ENCODE measurements at places on chromosomes 12 and 14.

DNA sequence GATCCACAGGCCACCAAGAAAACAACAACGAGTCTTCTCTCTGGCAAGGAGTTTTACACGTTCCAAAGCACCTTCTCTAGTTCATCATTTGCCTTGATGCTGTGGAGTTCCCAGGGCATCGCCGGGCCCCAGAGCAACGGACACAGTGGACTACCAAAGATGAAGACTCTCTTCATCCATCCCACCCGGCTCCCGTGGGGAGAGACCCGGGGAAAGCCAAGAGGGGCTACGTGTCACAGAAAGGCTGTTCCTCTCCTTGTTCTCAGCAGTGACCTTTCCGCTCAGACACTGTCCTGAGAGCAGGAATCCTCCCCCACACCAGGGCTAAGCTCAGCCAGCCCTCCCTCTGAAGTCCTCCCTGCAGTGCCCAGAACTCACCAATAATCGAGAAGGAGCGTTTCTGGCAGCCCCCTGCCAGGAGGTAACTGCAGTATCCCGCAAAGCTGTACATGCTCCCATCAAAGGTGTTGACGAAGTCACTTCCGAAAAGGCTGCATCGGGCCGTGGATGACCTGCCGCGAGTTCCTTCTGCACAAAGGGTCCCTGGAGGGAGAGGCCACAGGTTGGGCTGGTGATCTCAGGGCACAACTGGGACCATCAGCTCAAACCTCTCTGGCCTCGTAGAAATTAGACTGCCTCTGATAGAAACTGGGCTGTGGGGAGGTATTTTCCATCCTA, 3.5 kb downstream of the VWF start:
- DNase-seq: no peak

DNA sequence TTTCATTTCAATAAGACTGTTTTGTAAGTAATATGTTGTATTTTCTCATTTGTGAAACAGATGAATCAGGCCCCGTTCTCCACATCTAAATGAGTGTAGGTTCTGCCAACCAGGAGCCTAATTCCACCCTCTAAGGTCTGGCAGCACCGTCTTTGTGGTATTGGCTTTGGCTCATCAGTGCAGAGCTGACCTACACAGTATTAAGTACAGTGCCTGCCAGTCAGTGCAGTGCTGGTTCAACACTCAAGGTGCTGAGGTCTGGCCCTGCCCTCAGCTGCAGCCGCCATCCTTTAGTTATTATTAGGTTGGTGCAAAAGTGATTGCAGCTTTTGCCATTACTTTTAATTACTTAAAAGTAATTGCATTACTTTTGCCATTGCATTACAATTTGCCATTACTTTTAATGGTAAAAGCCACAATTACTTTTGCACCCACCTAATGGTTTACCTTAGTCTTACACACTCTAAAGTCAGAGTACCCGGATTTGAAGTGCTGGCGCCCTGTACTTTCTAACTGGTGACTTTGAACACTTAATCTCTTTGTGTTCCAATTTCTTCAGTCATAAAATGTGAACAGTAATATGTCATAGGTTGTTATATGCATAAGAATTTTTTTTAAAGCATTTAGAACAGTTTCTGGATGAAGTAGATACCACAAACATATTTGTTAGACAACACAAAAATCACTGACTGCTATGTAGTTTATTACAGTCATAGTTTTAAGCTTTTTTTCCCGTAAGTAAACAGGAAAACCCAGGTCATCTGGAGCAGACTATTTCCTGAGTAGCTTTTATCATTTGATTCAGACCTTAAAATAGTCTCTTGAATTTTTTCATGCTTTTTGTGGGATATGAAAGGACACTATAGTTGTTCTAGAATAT, 99.5 kb downstream of the SYNE2 start:
- no peak for DNase-seq

DNA sequence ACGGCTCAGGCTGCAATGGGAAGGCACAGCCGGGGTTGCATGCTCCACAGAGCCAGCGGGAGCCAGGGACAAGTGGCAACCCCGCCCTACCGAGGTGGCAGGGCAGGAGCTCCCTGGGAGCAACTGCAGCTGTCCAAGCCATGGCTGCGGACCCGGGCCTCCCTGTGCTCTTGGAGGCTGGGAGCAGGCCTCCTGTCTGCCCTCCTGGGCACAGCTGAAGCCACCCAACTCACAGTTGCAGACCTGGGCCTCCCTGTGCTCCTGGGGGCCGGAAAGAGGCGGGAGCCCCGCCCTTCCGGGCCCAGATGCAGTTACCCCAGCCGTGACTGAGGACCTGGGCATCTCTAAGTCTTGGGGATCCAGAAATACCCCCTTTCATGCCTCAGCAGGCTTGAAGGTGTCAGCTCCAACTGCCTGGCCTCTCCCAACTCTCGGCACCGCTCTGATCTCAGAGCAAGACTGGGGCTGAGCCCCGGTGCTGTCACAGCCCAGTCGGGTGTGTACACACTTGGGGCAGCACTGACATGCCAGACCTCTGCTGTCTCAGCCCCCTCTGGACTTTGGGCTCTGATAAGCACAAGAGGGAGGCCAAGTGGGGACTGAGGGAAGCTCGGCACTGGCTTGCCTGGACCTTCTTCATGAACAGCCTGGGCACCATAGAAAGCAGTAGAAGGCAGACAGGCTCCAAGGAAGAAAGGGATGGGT, 7.5 kb upstream of the RASSF9 start:
- DNase-seq: no peak

DNA sequence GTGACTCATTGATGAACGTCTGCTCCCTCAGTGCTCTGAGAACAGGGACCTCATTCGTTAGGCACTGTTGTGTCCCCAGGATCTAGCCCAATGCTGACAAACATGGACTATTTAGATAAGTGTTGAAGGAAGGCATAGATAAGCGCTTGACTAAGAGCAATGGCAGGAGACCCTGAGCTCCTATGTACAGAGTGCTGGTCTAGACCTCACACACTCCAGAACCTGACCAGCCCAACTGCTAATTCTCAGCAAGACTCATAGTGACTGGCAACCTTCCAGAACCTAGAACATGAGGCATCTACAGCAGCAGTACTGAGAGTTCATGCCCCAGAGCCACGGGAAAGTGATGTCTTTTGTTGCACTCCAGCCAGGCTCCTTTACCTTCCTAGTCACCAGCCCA, 69.2 kb downstream of the CRACR2A start:
- DNase-seq: no peak

DNA sequence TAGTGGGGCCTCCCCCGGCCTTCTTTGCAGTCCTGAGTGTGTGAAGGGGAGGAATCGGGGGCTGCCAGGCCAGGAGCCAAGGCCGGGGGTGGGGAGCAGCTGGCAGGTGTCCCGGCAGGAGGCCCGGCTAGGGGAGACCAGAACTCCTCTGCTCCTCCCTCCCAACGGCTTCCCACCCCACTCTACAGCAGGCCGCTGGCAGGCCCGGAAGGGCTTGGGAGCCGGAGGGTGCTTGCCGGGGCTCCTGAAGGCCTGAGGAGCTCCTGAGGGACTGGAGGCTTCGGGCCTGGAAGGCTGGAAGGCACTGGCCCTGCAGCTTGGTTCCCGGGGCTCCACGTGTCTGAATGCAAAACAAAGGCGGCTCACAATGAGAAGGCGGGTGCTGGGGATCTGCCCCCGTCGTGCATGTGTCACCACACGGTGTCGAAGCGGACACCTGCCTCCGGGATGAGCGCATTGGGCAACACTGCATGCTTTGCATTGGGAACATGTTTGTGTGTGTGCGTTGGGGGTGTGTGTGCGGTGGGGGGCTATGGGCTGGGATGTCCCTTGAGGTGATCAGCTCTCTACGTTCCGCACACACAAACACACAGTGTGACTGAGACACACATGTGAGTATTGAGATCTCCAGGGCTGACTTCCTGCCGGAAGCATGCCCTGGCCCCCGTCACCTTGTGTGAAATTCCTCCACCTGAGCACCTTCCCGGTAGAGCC, 30.9 kb upstream of the ANKRD9 start:
- DNase-seq: no peak

DNA sequence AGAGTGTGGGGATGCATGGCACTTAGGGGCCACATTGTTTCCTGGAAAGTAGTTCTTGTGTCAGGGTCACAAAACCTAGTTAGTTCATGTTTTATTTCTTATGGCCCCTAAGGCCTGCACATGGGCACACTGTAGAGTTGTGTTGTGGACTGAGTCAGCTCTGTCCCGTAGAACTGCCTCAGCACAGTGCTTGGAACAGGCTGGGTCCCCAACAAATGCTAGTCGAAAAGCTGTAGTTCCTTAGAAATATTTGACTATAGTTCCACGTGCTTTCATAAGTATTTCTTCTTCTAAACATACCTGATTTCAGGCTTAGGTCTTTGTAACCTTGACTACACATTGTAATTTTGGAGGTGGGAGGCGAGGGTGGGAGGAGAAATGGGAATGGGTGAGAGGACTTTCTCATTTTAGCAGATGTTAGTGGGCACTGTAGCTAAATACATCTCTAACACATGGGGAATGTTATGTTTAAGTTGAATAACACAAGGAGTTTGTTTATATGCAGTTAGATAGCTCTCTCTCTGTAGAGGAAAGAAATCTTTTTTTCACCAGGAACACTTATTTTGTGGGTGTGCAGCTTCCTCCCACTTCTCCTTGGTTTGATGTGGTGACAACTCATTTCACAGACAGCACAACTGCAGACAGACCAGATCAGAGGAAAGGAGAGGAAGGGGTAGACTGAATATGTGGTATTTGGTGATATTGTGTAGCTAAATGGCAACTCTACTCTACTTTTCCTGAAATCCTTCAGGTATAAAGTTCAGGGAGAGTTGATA, 39.5 kb upstream of the DACT1 start:
- DNase-seq: no peak

DNA sequence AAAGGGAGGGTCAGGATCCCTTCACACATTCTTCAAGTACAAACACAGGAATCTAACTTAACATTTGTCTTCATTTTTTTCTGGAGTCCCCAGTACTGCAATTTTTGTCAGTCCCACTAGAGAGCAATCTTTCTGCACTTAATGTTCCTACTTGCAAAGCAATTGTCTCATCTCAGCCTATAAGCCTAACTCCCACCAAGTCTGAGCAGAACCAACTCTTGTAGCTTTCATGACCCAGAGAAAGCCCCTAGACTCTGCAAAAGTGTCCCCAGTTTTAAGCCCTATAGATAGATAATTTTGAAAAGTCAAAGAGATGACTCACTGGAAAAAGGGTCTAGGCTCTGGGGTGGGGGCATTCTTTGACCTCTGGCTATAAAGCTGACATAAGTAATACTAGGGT, 1.8 kb upstream of the ZBTB39 start:
- DNase-seq: no peak

DNA sequence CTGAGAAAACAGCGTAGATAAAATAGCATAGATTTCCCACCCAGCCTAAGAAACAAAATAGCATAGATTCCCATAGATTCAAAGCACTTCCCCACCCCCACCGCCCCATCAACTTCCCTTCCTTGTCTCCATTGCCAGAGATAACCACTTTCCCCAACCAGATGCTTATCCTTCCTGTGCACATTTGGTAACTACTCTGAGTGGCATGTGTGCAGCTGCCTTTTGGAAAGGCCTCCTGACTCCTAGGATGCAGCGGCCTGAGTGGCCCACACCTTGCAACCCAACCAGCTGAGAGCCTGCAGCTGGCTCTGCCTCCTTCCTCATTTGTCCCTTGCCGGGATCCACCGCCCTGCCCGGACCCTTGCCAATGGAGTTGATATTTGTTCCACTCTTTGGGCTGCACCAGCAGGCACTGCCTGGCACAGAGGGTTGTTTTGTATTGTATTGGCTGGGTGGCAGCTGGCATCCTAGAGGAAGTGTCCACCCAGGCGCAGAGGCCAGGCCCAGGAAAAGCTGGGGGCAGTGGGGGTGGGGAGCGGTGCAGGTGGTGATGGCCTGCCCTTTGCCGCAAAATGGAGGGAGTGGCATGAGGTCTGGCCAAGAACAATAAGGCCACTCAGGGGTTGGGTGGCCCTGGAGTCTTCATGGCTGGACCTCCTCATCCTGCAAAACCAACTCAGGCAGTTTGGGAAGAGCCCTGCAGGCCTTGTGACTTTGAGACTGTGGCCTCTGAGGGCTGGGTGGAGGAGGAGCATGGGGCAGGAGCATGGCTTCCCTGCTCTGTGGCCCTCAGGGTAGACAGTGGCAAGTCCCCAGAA, 4.9 kb downstream of the SLC48A1 start:
- no peak for DNase-seq

- DNase-seq: no peak
Observed at GRCh38 chr14:101189266-101189665, 285.7 kb upstream of the RTL1 start.

DNA sequence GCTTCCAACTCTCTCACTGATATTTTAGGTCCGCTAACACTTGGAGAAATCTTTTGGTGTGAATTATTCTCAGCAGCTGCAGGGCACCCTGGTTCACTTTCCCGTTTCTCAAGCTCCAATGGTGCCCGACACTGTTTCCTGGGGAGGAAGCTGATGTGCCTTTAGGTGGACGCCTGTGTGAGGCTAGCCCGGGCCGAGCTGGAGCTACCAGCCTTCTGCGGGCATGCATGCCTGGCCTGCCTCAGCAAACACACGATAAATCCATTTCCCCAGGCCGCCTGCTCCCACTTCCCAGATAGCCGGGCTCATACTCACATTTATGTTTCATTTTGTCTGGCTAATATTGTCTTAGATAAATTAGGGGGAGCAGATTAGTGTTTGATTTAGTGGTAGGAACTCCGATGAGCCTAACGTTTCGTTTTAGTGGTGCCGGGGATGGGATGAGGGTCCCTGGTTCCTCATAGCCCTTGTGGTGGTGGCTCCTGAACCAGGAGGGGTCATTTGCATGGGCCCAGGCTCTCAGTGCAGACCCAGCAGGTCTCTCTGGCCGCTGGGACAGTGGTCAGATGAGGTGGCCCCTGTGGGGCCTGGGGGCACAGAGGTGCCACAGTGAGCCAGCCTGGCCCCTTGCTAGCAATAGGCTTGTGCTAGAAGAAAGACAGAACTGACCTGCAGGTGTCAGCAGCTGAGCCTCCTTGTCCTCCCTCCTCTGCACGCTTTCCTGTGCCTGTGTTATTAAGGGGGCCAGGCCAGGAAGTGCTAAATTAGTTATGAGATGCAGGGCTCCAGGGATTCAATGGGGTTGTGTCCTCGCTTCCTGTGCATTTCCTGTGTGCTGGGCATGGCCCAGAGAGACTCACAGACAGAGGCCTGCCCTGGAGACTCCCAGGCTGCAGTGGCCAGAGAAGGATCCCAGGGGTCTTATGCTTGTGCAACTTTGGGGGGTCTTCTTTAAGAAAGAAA, 88.3 kb downstream of the KIF26A start:
- no peak for DNase-seq

Data from activated CD8-positive, alpha-beta memory T cell treated with anti-CD3 and anti-CD28 coated beads for 4 hours (primary cell).